ENCODE measurements at places on chromosomes 1 and 21.

DNA sequence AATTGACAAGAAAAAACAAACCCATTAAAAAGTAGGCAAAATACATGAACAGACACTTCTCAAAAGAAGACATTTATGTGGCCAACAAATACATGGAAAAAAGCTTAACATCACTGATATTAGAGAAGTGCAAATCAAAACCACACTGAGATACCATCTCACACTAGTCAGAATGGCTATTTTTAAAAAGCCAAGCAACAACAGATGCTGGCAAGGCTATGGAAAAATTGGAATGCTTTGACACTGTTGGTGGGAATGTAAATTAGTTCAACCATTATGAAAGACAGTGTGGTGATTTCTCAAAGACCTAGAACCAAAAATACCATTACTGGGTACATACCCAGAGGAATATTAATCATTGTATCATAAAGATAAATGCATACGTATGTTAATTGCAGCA, 641.1 kb upstream of the B3GALT2 start:
- DNase-seq: no peak

DNA sequence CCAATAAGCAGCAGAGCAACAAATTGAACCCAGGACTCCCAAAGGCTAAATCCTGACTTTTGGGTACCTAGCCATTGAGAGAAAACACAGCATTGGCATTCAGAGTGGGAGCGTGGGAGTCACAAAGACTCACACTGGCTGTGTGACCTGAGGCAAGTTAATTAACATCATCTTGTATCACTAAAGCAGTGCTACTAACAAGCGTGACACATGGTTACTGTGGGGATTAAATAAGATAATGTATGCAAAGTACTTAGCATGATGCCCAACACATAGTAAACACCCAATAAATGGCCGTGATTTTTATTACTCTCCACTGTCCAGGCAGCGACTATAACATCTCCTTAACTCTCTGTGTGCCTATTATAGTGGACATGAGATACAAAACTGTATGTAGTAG, 73.3 kb downstream of the CD34 start:
- DNase-seq: no peak

GRCh38 chr1:151940541-151940940, 31.2 kb upstream of the THEM4 start:
- no peak for DNase-seq

DNA sequence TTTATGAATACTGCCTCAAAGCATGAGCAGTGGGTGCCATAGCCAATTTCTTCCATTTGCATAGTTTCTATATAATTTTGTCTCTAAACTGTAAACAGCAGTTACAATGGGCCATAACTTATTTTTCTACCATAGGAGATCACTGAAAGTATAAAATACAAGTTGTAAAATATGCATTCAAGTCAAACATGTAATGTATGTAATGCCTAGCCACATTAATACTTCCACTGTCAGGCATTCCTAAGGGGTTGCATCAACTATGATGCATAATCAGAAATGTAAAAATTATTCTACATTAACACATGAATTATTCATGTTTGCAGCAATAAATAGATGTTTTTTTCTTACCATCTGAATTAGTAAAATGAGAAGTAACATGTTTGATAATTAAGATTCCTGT, 560.3 kb upstream of the ZP4 start:
- DNase-seq: no peak

Measured in NCI-H510A treated with DMSO at 0.1 percent for 48 hours (cell line).